Activated T-helper 9 cell treated with anti-CD3 and anti-CD28 coated beads, Interleukin-2, amount 50 U/mL, for 16 hours (primary cell): ENCODE measurements at places on chromosomes 12 and 14.

DNA sequence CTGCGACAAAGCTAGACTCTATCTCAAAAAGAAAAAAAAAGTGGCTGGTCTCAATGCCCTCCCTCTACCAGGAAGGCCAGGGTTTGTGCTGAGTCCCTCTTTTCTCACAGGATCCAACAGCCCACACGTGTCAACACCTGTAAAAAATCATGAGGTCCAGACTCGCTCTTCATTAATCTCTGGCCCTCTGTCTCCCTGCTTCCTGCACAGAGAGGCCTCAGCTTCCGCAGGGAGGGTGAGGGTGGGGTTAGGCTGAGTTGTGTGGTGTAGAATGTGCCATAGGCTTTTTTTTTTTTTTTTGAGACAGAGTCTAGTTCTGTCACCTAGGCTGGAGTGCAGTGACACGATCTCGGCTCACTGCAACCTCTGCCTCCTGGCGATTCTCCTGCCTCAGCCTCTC lies 6.1 kb downstream of the CFAP73 start:
- DNase-seq, result no peak

GRCh38 chr12:70185301-70185700 lies 57.9 kb upstream of the CNOT2 start:
- DNase-seq, result no peak

DNA sequence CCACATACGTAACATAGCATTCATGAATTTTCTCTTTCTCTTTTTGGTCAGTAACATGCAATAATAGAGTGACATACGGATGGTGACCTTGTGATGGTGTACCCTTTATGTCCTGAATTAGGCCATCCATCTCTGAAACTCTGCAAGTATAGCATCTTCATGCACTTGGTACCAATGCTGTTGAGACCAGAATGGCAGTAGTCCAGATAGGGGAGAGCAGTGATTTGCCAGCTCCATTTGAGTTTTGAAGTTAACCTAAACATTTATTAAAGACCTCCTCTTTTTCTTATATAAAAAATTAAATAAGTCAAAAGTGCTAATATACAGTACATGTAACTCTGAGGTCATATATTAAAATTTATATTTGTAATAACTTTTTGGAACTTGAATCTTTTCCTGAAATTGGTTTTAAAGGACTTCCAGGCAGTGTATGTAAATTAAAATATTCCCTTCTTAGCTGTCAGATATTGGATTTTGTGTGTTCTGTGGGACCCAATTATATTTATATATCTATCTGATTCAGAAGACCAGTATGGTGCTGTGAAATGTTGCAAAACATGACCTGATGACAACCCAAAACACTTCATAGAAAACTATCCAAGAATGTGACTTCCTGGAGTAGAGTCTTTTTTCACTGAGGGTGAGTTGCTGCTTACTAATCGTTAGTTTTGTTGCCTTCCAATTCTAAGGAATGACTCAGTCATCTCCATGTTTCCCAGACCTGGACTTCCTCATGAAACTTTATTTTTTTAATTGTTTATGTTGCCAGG lies 3.5 kb downstream of the ELK3 start:
- no peak for DNase-seq

GRCh38 chr14:101286271-101287018 lies 274.9 kb upstream of the DIO3 start:
- DNase-seq, result no peak

DNA sequence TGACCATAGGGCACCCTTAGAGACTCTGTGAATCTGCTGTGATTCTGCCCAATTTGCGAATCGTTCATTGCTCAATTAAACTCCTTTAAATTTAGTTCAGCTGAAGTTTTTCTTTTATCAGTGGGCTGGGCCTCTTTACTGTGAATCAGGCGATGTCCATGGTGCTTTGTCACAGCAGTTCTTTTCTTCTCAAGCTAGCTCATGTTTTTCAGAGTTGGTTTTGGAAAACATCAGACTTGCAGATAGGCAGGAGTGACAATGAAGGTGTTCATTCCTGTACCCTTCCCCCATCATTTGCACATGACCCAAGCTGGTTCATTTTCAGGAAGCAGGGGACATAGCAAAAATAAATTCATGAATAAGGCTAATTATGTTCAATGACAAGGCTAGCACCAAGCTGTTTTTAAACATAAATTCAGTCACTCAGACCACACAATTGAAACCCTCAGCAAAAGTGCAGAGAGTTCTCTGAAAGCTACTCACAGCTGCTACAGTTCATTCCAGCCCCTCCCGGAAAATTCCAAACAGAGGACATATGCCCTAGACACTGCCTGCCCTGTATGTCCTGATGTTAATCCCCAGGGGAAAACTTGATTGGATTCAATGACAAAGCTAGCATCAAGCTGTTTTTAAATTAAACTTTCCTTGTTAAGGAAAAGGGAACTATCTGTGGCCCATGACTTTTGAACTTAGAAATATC lies 383.3 kb downstream of the C12orf75 start:
- DNase-seq, result no peak

DNA sequence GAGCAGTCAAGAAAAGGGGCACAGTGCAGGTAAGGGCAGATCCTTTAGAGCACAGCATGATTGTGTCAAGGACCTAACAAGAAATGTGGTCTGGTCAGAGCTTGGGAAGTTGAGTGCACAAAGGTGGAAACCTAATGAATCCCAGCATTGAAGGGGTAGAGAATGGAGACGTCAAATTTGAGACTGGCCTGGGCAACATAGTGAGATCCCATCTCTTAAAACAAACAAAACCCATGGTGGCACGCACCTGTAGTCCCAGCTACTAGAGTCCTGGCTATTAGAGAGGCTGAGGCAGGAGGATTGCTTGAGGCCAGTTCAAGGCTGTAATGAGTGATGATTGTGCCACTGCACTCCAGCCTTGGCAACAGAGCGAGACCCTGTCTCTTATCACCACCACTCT lies 37.0 kb upstream of the CCDC88C start:
- no peak for DNase-seq

DNA sequence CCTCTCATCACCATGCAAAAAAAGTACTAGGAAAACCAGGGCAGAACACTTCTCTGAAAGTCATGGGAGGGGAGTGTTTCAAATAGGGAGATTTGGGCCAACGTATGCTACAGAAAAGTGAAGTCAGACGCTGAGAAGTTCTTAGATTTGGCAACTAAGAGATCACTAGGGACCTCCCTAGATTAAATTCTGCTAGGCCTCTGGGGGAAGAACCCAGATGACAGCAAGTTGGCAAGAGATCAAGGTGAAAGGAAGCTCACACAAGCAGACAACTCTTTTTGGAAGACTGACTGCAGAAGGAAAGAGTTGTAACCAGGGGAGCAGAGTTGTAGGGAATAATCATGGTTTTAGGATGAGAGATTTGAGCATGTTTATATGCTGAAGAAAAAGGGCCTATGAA lies 20.7 kb downstream of the IQSEC3 start:
- no peak for DNase-seq

GRCh38 chr14:55927028-55927427 lies 191.2 kb upstream of the PELI2 start:
- DNase-seq, result no peak

- no peak for DNase-seq
Observed at GRCh38 chr12:51005671-51006070, 20.5 kb downstream of the SLC11A2 start.

GRCh38 chr12:115752913-115753726 lies 524.4 kb downstream of the MED13L start:
- no peak for DNase-seq

DNA sequence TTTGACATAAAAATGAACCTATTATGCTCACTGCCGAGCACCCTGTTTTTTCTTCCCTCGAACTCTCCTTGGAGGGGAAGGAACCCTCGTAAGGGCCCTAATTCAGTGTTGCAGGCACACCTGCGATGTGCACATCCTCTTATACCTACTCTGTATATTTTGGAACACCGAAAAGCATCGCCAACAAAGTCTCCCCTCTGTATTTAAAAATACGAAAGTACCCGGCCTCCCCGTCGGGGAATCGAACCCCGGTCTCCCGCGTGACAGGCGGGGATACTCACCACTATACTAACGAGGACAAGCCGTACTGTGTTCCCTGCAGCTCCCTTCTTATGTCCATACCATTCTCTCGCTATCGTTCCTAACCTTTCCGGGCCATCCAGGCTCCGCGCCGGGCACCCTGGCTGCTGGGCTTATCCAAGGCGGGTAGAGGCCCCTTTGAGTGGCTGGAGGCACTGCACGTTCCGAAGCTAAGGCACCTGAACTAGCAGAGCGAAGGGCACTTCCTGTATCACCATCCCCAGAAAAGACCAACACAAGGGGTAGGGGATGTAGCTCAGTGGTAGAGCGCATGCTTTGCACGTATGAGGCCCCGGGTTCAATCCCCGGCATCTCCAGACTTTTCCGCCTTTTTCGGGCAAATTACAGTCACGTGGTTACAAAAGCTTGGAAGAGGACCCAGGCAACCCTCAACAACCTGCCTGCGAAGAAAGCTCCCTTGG lies 25.1 kb upstream of the UBC start:
- DNase-seq, result peak; percentile 81

DNA sequence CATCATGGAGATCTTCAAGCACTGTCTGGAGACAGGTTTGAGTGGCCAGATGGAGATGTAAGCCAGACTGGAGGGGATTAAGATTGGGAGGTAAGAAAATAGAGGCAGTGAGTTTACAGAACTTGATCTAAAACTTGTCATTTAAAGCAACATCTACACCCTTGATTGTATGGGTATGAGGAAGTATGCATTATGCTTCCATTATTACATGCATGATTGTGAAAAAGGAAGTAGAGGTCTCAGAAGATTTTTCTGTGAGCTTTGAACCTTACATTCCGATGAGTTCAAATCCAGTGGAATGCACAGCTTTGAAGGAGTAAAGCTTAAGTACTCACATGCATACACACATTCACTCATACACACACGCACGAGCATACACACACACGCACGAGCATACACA lies 550.8 kb downstream of the MED13L start:
- DNase-seq, result no peak

DNA sequence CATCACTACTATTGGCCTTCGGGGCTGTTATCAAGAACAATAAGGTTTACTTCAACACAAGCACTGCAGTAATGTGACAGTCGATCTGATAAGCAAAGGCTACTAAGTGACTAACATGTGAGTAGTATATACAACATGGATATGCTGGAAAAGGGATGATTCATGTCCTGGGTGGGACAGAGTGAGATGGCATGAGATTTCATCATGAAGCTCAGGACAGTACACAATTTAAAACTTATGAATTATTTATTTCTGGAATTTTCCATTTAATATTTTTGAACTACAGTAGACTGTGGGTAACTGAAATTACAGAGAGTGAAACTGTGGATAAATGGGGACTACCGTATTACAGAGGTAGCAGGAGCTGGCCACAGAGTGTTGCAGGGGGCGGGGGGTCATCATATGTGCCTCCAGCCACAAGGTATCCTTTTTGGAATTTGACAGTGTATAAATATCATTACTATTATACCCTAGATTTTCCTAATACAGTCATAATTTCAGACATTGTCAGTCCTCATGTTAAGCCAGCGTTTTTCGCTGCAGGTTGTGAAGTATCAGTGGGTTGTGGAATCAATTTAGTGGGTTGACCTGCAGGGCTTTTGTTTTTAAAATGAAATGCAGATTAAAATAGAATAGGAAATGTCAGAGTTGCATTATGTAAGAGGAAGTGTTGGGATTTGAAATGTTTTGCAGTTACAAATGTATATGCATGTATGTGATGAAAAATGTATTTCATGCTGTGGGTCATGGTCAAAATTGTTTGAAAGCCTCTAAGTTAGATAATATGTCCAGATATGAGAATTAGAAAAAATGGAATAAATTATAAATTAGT lies 148.0 kb upstream of the NUDT4 start:
- no peak for DNase-seq

GRCh38 chr14:59187802-59188460 lies 536 bp upstream of the DAAM1 start:
- DNase-seq, result peak; percentile 6

DNA sequence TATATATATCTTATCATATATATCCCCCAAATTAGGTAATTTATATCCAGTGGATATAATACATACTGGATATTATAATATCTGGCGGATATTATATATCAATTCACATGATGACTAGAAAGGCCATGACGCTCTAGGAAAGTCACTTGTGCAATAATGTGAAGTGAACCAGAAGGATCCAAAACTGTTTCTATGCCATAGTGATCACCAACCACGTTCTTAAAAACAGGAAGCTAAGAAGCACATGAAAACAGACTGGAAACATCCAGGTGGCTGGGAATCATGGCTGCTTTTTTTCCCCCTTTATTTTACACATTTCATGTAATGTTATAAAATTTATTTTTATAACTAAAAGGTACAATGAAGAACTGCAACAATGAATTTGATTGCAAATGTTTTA lies 1.4 kb downstream of the GUCY2C start:
- DNase-seq, result no peak

DNA sequence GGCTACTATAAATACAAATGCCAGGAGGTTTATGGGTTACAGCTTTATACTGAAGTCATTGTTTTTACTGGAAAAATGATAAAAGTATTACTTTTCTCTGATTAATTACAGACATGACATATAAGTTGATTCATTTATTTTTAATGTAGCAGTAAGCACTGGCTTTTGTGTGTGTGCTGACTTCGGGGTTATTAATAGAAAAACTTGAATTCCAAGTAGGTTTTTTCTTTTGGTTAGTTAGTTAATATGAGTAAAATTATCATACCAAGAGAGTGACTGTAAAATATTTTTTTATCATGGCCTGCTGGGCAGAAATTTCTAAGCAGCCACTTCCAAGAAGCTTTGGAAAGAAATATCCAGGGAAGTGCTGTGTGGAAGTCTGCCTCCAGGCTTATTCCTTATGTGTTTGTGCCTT lies 56.4 kb downstream of the IFT81 start:
- DNase-seq, result no peak

- DNase-seq, result no peak
Observed at GRCh38 chr12:119154435-119154818, 24.3 kb upstream of the HSPB8 start.

DNA sequence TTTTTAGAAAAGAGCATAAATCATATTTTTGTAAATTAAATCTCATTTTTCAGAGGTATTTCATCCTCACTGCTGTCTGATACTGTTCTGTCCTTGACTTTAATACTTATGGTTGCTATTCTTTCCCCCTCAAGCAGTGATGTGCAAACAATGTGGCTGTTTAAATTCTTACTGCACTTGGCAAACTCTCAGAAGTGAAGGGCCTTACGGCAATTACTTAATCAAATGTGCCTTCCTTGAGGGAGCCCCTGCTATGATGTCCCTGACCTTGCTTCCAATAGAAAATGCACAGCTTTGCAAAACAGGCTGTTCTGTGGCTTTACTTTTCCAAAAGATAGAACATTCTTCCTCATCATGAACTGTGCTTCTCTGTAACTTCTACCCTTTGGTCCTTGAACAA lies 35.2 kb downstream of the UBE3B start:
- no peak for DNase-seq
